ENCODE measurements at places on chromosomes 16 and 17.

- no peak for DNase-seq
Measured at GRCh38 chr17:50519141-50519834, 11.0 kb downstream of the MYCBPAP start.

GRCh38 chr16:58605562-58605961 is 24.1 kb downstream of the CNOT1 start:
- DNase-seq, result no peak

DNA sequence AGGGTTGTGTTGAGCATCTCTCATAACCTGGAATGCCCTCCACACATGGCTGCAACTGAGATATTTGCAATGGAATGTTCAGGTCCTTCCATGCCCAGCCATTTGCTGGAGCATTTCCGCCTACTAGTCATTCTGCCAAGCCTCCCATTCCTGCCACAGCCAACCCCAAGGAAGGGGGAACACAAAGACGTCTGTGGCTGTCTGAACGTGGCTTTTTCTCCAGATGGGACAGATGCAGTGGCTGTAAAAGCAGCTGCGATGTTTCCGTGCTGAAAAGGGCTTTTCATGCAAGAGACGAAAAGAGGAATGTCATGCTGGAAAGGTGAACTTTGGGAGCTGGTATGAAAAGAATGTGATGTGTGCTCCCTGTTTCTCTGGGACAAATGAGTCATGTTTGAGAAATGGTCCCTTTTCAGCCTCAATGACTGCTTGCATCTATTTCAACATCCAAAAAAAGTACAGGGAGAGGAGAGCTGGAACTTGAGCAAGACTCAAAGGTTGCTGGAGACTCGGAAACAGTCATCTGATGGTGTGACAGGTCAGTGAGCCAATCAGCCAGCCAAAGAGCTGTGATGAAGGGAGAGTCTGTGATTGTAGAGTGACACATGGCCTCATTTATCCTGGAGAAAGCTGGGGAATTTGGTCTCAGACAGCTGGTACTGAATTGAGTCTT is 208.9 kb downstream of the SHISA9 start:
- DNase-seq, result no peak

GRCh38 chr17:8791910-8792270 is 7.3 kb downstream of the MFSD6L start:
- no peak for DNase-seq

- DNase-seq, result no peak
Measured at GRCh38 chr17:61379457-61380216, 20.0 kb upstream of the TBX2 start.

DNA sequence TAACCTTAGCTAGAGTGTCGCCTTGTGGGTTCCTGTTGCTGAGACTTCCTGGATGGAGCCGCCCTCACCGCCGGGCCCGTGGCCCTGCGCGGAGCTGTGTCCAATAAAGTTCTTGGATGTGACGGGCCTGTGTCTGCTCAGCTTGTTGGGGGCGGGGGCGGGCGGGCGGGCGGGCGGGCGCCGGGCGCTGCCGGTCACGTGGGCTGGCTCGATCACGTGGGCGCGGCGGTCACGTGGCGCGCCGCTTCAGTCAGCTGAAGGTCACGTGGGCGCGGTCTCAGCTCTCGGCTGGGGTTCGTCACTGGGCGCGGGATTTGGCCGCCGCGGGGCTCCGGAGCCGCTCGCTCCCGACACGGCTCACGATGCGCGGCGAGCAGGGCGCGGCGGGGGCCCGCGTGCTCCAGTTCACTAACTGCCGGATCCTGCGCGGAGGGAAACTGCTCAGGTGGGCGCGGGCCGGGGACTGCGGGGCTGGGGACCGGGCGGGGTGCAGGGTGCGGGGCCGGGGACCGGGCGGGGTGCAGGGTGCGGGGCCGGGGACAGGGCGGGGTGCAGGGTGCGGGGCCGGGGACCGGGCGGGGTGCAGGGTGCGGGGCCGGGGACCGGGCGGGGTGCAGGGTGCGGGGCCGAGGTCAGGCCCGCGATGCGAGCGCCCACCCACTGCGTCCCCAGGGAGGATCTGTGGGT is at the start of gene AMDHD2:
AMDHD2 (plus strand) TSS at position 275 of the 687 bp plus-strand sequence; CDS start at position 363, 88 bp downstream.
- peak; percentile 88 for DNase-seq

DNA sequence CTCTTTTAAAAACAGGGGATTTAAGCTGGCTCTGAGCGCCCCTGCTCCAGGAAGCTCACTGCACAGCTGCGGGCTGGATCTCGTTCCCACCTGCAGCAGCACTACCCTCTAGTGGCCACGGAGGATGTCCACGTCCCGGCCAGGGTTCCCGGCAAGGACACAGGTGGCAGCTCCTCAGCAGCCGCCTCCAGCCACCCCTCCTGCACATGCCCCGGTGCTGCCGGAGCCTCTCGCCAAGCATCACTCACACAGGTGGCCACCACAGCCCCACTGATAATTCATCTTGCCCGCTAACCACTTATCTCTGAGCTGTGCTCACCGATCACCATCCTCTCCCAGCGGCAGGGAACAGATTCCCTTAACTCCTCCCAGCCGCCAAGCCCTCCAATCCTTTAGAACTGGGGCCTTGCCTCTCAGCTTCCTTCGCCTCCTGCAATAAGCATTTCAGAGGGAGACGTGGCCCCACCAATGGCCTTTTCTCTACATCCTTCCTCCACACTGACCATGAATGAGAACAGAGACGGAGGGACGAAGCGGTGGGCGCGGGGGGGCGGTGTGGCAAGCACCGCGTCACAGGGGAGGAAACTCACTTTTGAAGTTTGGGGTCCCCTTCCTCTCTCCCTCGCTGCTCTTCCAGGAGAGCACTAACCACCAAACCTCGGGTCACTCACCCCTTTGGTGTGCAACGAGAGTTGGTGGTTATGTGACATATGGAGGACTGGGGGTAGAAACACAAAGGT is 222.1 kb downstream of the RBFOX3 start:
- peak; percentile 63 for DNase-seq
